M059J (cell line): ENCODE measurements at places on chromosomes 4 and X. TPM values are rescaled to one million over a fixed set of nuclear protein-coding genes. Genes with fewer than 3 reads are reported as not detected.

THAP9 gene
- 0.96 and 2.6 TPM in 2 replicates for total RNA-seq

FGG gene
- not detected in 2 replicates for total RNA-seq

DNA sequence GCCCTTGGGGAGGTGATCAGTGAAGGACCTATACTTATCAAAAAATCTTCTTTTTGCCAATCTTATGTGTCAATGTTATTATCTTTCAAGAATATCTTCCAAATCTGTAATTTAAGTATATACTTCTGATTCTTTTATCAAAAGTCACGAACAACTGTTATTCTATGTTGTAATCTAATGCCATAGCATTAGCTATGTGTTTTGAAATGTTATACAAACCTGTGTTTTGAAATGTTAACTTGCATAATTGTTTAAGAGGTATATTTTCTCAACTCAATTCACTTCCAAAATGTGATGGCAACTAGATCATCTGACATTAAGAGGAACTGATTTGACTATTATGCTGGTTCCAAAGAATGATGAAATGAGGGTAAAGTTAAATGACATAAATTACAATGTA is 113.5 kb downstream of the NDST4 start:
- DNase-seq: no peak

DNA sequence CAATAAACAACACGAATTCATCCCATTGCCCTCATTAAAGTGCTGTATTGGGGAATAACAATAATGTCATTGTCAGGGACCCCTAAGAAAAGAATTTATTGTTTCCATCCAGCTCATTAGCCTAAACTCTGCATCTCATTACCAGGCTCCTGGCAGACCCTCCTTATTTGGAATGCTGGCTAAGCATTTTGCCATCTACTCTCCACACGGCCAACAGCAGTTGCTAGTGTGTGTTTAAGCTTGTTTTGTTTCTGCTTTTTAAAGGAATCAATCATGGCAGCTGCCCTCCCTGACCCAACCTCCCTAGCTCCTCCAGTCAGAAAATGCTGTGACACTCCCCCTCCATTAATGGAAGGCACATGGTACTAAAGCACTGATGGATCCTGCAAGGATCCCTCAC is 43.5 kb downstream of the GATB start:
- no peak for DNase-seq

DNA sequence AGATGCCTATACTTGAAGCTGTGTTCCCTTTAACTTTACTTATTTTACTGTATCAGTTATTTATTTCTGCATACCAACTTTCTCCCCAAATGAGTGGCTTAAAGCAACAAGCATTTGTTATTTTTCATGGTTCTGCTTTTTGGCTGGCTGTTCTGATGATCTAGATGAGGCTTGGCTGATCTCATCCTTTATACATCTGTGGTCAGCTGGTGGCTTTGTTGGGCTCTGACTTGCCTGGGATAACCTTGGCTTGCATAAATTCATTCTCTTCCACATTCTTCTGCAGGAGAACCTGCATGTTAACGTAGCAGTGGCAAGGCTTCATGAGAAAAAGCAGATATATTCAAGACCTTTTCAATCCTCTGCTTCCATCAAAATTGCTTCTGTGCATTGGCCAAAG is 1317.6 kb downstream of the ADGRL3 start:
- DNase-seq: no peak

DNA sequence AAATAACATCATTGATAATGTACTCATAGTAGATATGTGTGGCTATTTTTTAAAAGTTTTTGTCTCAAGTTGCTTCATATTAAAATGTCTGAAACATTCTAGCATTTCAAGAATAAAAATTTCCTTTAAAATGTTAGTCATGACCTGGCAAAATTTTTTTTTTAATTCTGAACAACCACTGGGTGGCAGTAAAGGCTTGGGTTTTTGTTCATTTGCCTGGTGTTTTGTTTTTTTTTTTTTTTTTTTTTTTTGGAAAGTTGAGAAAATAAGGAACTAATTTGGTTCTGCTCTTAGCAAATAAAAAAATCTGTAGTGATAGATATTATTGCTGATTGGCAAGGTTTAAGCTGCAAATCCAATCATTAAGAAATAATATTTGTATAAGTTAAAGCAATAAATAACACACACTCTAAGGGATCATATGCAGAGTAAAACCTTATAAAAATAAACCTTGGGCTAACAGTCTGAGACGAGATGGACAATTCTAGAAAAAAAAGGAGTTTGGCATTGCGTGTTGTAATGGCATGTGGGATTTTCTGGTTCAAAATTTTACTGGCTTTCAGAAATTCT is 81.4 kb downstream of the CEP44 start:
- peak; percentile 48 for DNase-seq

DNA sequence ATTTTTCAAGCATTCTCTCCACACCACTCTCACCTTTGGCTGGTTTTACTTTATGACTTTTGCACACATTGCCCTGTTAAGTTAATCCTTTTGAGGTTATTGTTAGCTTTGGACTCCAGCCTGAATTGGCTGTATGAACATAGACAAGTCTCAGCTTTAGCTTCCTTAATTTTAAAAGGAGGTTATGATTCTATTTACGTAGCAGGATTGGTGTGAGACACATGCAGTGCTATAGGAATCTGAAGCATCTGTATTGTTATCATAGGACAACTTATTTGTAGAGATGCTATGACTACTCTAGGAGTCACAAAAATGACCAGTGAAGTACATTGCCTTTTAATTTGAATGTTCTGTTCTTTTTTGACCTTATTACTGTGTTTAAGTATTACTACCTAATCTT is 15.7 kb downstream of the PGAM4 start:
- no peak for DNase-seq
